ENCODE measurements at places on chromosomes 5 and 9.

- DNase-seq = no peak
These were observed 130.1 kb downstream of the ARSB start for GRCh38 chr5:78855026-78855425.

- DNase-seq = peak; percentile 25
These were observed at the start of gene MSX2 for GRCh38 chr5:174724484-174725260. Gene MSX2, plus strand, starts transcription at chr5:174724582. Its CDS starts 78 bp downstream, at chr5:174724660.

DNA sequence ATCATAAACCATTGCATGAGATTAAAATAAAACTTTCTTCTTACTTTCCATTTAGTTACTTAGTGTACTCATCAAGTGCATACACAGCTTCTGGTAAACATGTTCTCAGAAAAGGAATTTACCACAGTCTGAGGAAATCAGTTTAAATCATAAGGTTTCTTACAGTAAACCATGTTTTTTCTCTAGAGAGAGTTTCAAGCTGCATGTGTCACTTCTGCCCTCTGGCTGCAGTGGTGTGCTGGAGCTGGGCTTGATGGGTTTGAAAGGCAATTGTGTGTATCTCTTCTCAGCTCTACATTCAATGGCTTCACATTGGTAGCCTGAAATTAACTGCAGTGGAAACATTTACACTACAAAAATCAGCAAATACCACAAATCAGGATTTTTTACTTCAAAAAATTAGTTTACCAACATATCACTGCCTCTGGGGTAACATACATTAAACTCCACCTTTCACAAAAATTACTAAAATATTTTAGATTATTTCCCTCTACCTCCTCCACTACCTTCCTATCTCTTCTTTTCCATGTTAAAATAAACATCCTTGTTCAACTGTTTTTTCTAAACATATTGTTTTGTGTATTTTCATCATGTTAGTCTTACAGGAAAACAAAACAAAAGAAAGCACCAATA lies 414.3 kb downstream of the ANXA1 start:
- no peak for DNase-seq

DNA sequence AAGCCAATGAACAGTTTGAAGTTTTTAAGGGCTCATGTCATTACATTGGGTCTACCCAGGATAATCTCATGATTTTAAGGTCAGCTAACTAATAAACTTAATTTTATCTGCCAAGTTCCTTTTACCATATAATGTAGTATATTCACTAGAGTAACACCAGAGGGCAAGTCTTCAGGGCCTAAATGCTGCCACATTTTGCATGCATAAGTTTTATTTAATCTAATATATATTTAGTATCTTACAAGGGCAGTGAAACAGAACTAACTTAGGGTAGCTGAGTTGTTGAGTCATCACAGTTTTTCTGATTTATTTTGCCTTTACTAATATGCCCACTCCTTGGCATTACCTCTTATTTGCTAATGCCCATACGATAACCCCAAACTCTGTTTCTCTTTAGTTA lies 8.1 kb upstream of the APC start:
- DNase-seq = no peak

DNA sequence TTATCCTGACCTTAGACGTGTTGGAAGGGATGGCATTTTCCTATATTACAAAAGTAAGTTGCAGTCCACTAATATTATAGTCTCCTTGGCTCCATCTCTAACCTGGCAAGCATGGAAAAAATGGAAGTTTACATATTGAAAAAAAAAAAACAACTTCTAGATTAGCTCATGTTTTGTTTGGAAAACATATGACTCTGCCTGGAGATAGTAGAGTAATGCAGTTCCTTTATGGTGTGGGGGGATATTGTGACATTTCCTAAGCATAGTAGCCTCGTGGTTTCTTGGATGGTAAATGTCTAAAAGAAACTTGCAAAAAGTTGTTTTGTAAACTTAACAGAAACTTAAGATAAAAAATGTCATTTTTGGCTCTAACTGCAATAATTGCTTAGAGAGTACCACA lies 244.4 kb upstream of the FBXL7 start:
- DNase-seq = no peak

DNA sequence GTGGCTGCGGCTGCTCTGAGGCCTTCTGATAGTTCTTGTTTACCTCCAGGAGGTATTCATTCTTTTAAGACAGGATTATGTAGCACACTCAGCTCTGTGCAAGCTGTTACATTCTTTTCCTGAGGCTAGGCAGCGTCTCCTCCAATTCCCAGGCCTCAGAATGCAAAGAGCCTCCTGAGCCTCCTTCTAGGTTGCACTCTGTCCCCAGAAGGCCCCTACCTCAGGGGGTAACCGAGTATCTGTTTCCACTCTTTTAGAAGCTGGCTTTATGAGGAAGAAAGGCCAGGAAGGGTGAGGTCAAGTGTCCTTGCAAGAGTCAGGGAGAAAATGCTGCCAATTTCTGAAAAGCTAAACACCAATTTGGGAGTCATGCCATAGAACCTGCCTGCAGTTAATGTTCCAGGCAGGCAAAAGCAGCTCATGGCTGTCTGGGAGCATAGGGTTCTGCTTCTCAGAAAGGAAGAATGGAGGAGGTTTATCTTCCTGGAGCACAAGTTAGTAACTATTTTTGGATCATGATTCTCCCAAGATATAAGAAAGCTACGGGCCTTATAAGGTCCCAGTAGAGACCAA lies 178.9 kb downstream of the SEMA6A start:
- DNase-seq = no peak

GRCh38 chr5:133238426-133239205 lies 186.8 kb downstream of the HSPA4 start:
- no peak for DNase-seq

DNA sequence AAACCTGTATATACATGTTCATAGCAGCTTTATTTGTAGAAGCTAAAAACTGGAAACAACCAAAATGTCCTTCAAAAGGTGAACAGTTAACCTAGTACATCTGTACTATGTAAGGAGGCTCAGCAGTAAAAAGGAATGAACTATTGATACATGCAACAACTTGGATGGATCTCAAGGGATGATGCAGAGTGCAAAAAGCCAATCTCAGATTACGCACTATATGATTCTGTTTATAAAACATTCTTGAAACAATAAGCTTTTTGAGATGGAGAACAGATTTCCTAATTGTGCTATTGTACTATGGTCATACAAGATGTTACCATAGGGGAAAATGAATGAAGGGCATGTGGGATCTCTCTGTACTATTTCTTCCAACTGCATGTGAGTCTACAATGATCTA lies 88.9 kb downstream of the PAM start:
- DNase-seq = no peak

- no peak for DNase-seq
These were observed 14.8 kb upstream of the SMARCA2 start for GRCh38 chr9:2000314-2000713.

DNA sequence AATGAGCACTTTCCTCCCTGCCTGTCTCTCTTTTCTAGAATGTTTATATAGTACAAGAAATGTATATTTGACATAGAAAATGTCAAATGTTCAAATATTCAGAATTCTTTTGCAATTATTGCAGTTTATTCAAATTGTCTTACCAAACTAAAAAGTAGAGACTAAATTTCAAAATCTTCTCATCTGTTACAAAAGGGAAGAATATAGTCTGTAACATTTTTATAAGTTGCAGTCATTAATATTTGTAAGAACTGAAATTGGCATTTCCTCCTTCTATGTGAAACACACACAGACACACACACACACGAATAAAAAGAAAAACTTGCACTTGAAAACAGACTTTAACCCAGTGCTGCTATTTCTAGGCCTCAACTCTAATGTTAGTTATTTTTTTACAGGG lies 56.4 kb downstream of the NR3C1 start:
- DNase-seq = no peak

GRCh38 chr9:135144581-135145170 lies 57.2 kb downstream of the OLFM1 start:
- no peak for DNase-seq

GRCh38 chr5:134994560-134995156 lies 27.0 kb downstream of the CATSPER3 start:
- DNase-seq = no peak

DNA sequence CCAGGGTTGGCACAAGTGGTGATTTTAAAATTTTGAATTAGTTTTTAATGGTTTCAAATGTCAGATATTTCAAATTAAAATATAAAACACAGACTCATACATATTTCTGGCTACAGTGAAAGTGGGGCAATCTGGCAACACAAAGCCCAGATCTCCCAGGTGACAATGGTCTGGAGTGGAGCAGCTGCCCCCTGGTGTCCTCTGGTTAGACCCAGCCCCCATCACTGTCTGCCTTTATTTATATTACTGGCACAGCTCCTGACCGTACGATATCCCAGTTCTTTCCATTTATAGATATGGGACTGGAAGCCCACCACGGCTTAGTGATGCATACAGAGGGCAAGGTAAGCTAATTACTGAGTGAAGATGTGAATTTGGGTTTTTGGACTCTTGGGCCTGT lies 37.3 kb downstream of the MACIR start:
- no peak for DNase-seq

DNA sequence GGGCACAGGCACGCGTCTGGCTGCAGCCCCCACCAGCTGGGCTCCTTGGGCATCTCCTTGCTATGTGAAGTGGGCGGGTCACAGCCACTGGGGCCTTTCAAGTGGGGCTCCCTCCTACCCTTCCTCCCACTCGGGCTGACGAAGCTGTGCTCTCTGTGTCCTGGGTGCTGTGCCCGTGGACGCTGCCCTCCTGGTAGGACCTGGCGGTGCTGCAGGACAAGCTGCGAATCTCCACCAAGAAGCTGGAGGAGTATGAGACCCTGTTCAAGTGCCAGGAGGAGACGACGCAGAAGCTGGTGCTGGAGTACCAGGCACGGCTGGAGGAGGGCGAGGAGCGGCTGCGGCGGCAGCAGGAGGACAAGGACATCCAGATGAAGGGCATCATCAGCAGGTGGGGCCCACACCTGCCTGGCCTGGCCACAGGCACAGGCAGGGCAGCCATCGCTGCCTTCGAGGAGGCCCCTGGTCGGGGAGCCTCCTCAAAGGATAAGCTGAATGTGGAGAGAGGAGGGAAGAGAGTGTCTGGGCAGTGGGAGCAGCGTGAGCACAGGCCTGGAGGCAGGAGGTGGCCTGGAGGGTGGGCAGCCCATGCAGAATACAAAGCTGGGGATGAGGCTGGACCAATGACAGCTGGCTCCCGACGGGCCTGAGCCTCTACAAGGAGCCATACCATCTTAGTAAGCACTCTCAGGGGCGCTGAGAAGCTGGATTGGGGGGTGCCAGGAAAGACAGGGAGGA lies 124.7 kb downstream of the DAB2IP start:
- no peak for DNase-seq

- DNase-seq = no peak
These were observed 10.0 kb upstream of the DOLPP1 start for GRCh38 chr9:129070696-129071525.

- DNase-seq = no peak
These were observed 90.7 kb downstream of the PPARGC1B start for GRCh38 chr5:149820536-149821510.

GRCh38 chr5:137734331-137734730 lies 1.6 kb downstream of the KLHL3 start:
- no peak for DNase-seq

- no peak for DNase-seq
These were observed 408.8 kb downstream of the CDH10 start for GRCh38 chr5:24235946-24236345.

GRCh38 chr5:77876316-77876715 lies 100.2 kb upstream of the TBCA start:
- no peak for DNase-seq

- no peak for DNase-seq
These were observed 60.8 kb downstream of the CDO1 start for GRCh38 chr5:115755675-115756074.

- DNase-seq = no peak
These were observed 26.3 kb downstream of the LIFR start for GRCh38 chr5:38529955-38530646.

DNA sequence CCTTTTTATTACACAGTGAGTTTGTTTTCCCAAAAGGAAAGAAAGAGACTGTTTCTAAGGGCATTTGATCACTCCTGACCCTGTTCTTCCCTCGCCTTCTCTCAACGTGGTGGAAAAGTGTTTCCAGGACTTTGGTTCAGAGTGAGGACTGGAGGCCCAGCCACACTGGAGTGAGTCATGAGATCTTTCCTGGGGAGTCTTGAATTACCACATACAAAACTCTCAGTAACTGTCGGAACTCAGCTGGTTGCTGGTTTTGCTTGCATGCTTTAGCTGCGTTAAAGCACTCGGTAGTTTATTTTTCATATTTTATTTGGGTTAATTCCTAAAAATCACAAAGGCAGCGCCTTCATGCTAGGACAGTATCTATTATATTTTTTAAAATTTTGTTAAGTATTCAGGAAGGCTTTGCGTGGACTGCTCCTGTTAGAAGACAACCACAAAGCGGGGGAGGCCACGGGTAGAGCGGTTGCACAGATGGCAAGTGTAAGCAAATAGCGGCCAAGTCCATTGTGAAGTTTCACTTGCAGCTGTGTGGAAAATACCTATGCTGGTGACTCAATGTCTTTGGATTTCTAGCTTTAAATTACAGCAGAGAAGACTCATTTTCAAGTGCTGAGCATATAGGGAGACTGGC lies 77.7 kb downstream of the ARSB start:
- DNase-seq = no peak

- peak; percentile 18 for DNase-seq
These were observed 1.1 kb downstream of the POLR1E start for GRCh38 chr9:37486616-37487548.

GRCh38 chr5:54610197-54610944 lies 92.8 kb downstream of the SNX18 start:
- peak; percentile 12 for DNase-seq

DNA sequence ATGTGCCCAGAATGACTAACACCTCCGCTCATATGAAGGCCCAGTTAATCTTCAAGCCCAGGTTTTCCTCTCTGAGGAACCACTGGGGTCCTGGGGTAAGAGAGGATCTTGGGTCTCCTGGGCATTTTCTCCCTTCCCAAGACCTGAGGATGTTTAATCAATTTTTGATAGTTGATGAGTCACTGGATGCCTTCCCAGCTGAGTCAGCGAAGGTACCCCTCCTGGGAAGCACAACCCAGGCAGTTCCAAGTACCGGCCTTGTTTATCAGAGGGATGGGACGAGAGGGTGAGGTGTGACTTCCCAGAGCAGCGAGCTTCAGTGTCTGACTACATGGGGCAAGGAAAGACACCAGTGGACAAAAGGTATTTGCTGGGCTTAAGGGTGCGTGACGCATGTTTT lies 119.6 kb upstream of the IL12B start:
- no peak for DNase-seq

- DNase-seq = no peak
These were observed 148.0 kb downstream of the RORB start for GRCh38 chr9:74645007-74645639.

DNA sequence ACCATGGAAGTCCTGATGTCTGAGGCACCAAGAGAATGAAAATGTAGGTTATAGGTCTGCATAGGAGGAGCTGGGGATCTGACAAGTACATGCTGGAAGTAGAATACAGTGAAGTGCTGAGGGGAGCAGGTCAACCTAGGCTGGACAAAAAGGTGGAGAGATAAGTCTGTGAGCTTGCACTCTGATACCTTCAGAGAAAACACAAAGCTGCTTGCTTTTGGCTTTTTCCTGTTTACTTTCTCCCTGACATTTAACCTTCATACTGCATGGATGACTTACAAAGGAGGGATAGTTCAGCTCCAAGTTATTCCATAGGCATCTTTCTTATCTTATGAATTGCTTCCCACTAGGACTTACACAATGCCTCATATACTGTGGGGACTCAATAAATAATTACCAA lies 256.7 kb upstream of the NREP start:
- DNase-seq = no peak
